Posterior vena cava (tissue), 2 donors: ENCODE measurements at places on chromosomes 2 and 18. TPM values are rescaled to one million over a fixed set of nuclear protein-coding genes. Genes with fewer than 3 reads are reported as not detected.

DNA sequence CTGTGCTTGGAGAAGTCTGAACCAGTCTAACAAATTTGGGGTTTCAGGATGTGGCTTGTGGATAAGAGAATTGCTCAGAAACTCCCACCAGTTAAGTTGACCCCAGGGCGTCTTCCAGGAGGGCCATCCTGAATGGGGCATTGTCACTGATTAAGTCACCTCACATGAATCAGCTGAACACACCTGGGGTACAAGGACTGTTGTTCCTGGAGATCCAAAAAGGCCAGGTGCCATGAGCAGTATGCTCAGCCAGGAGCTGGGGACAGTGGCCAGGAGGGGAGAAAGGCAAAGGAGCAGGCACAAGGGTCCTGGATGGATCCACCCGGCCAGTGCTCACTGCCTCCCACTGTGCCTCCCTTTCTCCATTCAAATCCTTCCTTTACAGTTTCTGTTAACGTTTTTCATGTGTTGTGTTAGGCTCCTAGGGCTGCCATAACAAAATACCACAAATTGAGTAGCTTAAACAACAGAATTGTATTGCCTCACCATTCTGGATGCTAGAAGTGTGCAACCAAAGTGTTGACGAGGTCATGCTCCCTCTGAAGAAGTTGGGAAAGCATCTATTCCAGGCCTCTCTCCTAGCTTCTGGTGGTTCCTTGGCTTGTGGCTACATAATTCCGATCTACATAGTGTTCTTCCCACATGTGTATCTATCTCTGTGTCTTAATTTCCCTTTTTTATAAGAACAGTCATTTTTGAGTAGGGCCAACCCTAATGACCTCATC is 33.4 kb downstream of the TRABD2A start:
- no peak for DNase-seq

- DNase-seq, result no peak
Measured at GRCh38 chr2:80403081-80403480, 98.5 kb upstream of the LRRTM1 start.

Gene SERPINB3
- not detected for total RNA-seq

GRCh38 chr2:38129987-38130386 is 54.0 kb upstream of the CYP1B1 start:
- DNase-seq, result no peak

Gene NIF3L1
- total RNA-seq, result 19.0 TPM

GRCh38 chr2:234286956-234287355 is 209.9 kb downstream of the ARL4C start:
- no peak for DNase-seq

DNA sequence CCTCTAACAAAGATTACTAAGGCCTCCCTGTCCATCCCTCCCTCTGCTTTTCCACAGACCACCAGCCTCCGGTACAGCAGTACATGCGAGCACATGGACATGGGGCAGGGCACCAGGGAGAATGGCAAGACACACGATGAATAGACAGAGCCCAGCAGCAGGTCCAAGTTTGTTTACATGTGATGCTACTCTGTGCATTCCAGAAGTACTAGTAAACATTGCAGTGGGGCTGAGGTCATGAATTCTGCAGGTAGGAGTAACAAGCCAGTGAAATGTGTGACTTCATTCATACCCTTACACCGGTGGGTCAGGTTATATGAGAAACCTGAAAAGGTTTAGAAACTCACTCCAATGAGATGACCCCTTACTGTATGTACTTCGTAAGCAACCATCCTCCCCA is 205.7 kb downstream of the BCL11A start:
- no peak for DNase-seq

- no peak for DNase-seq
Measured at GRCh38 chr2:26742048-26742770, 21.9 kb upstream of the SLC35F6 start.

GRCh38 chr2:172011812-172012575 is 12.2 kb downstream of the METAP1D start:
- DNase-seq, result no peak

Gene IL36B
- not detected for total RNA-seq

- no peak for DNase-seq
Measured at GRCh38 chr2:219736209-219736608, 108.8 kb downstream of the SLC4A3 start.

DNA sequence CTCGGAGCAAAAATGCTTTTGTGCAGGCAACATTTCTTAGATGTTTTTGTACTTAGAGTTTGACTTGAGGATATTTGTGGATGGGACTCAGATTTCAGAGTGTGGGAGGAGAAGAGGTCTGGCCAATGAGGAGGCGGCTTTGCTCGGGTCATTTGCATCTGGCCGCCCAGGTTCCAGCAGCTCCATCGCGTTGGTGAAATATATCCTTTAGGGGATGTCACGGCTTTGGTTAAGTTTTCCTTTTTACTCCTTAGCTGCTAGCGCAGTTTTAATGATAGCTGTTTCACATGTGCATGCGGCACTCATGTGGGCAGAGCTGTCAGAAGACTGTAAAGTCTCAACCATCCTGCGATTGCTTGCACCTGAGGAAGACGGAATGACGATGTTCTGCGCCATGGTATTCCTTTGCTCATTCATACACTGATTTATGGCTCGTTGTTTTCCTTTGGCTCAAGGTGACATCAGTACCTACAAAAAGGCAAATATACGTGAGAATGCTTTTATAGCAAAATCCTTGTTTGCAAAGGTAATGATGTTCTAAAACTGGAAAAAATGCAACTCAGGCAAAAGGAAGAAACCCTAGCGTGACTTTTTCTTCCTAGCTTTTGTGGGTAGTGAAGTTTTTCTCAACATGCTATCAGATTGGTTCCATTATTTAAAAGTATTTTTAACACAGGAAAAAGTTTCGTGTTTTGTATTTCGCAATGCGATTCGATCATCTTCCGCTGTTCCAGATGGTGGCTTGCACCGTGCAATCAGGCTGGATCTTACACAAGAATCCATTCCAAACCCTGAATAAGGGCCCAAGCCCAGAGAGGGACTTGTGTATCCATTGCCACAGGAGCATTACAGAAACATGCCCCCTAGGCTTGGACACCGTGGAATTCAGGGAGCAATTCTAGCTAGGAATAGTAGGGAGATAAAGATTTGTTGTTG is 70.5 kb upstream of the ZNF516 start:
- DNase-seq, result no peak

DNA sequence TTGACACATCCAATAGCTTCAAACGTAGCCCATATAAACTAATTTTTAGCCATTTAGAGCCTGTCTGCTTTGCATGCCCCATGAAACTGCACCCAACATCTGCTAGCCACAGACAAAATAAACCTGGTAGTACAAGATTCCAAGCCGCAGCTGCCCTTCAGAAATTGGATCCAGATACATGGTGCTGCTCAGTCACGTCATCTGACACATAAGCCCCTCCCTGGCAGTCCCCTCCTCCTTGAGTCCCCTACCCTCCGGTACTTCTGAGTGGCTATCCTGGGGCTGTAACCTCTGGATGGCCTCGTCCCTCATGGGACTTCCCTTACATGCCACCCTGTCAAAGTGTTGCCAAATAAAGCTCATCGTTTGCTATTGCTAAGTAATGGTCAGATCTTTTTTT is 33.8 kb downstream of the PROC start:
- DNase-seq, result no peak

DNA sequence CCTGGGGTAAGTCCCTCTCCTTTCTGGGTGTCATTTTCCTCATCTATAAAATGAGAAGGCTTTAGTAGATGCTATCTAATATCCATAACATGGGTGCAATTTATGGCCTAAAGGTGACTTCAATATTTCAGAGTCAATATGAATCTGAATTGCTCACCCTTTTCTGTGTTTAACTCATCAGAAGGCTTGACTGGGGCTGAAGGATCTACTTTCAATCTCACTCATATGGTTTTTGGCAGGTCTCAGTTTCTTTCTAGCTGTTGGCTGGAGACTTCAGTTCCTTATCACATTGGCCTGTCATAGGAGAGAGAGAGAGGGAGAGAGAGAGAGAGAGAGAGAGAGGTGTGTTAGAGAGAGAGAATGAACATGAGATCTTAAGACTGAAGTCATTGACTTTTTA is 343.7 kb upstream of the MEX3C start:
- no peak for DNase-seq

- DNase-seq, result no peak
Measured at GRCh38 chr18:60358516-60358915, 14.1 kb downstream of the MC4R start.

DNA sequence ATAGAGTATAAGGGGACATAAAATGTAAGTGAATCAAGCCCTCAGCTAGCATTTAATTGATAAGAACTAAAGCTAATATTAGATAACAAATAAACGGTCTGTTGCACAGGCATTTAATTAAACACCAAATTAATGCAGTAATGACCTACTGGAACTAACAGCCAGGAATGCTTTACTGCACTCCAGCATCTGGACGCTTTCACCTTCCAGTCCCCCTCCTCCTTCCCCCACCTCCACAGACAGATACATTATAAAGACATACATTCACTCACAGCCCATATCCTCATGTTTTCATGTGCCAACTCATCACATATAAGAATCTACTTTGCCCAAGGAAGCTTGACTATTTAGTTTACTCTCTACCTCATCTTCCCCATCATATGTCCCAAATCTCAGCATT is 337.4 kb upstream of the PIK3C3 start:
- no peak for DNase-seq

Gene OTOS
- not detected for total RNA-seq

Gene FBXO15
- total RNA-seq, result not detected

- peak; percentile 52 for DNase-seq
Measured at GRCh38 chr2:128377071-128377910, 58.6 kb upstream of the HS6ST1 start.

DNA sequence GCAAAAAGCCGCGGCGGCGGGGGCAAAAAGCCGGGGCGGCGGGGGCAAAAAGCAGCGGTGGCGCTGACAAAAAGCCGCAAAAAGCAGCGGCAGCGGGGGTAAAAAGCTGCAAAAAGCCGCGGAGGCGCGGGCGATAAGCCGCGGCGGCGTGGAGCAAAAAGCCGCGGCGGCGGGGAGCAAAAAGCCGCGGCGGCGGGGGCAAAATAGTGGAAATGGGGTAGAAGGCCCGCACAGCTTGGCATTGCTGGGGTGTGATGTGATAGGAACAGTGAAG is 450.1 kb downstream of the ANKRD30B start:
- DNase-seq, result no peak

DNA sequence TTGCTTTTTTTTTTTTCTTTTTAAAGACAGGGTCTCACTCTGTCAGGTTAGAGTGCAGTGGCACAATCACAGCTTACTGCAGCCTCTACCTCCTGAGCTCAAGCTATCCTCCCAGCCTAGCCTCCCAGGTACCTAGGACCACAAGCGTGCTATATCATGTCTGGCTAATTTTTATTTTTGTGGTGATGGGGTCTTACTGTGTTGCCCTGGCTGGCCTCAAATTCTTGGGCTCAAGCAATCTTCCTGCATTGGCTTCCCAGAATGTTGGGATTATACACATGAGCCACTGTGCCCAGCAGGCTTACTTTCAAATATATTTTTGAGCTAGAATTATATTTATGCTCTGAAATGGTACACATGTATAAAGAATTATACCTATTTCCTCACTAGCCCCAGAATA is 53.4 kb upstream of the GAREM2 start:
- no peak for DNase-seq

DNA sequence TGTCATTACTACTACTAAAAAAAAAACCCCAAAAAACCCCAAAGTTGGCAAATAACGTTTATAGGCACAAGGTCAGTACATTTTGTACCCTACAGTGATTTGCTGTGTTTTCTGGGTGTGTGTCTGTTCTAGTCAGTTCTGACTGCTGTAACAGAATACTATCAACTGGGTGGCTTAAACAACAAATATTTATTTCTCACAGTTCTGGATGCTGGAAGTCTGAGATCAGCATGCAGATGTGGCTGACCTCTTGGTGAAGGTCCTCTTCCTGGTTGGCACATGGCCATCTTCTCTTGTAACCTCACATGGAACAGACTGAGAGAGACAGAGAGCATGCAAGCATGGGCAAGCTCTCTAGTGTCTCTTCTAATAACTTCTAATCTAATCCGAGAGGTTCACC is 103.1 kb downstream of the CERS6 start:
- DNase-seq, result no peak

Gene XDH
- not detected for total RNA-seq

- DNase-seq, result no peak
Measured at GRCh38 chr18:79776674-79777073, 21.1 kb upstream of the KCNG2 start.

Gene LDAH
- 16.9 TPM for total RNA-seq

GRCh38 chr2:162153608-162154224 is 1.7 kb upstream of the GCG start:
- no peak for DNase-seq

DNA sequence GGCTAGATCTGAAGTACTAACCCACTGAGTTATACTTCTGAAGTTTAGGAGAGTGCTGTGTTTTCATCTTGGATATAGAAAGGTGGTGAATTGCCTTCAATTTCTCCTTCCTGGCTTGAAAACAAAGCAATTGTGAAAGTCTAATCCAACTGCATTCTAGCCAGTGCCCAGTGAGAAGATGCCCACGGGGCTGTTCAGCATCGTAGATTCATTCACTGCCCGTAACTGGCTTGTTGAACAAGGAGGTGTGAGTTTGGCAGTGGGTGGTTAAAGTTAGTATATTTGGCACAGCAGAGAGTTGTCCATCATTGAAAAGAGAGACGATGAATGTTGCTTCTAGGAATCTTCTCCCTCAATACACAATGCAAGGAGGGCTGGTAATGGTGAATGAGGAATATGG is 82.3 kb upstream of the RND3 start:
- DNase-seq, result no peak

DNA sequence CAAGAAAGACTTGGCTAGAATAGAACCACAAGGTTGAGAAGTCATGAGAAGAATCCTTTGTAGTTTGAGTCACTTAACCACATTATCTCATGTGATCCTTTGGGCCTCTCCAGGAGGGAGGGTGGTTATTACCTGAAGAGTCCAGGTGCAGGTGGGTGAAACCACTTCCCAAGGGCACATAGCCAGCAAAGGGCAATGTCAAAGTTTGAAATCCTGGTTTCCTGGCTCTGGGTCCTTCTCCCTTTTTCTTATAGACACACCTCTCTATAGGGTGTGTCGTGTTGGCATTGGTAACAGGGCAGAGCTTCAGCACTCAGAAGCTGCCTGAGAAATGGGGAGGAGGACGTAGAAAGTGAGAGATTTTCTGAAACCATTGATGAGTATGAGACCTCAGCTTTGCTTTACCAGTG is 137.9 kb downstream of the MGAT5 start:
- DNase-seq, result no peak

GRCh38 chr2:174866421-174866820 is 102.1 kb upstream of the CHRNA1 start:
- DNase-seq, result no peak

Gene LDLRAD4
- 52.3 TPM for total RNA-seq

GRCh38 chr2:95315801-95316411 is 18.8 kb downstream of the KCNIP3 start:
- DNase-seq, result no peak

- DNase-seq, result no peak
Measured at GRCh38 chr18:40583671-40584070, 1371.4 kb upstream of the PIK3C3 start.
